Dorsolateral prefrontal cortex (tissue), 122 donors: ENCODE measurements at places on chromosomes 16 and 17. TPM values are rescaled to one million over a fixed set of nuclear protein-coding genes. Genes with fewer than 3 reads are reported as not detected.

Gene CTCF
- total RNA-seq = 42.2 TPM

Gene GPR142
- total RNA-seq = 0.69 TPM

Gene OR1A1
- not detected for total RNA-seq

Gene PSME3IP1
- 111 TPM for total RNA-seq

Gene TRIM72
- total RNA-seq = 0.47 TPM
